ENCODE measurements at places on chromosomes 12 and 14. TPM values are rescaled to one million over a fixed set of nuclear protein-coding genes. Genes with fewer than 3 reads are reported as not detected.

Gene BICDL1
- 0.57 TPM for total RNA-seq

DNA sequence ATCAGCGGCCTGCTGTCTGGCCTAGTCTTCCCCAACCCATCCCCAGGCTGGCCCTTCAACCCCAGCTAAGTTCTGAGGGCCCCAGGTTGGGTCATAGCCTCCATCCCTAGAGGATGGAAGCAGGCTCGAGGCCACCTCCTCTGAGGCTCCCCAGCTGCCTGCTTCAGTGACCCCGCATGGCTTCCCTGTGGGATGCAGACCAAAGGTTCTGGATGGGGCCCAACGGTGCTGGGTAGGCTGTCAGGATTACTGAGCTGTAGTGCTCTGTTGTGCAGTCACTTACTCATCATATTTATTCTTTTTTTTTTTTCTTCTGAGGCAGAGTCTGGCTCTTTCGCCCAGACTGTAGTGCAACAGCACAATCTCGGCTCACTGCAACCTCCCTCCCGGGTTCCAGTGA is 92.0 kb downstream of the IRF2BPL start:
- DNase-seq: no peak

Gene SSTR1
- 0.74 TPM for total RNA-seq

- peak; percentile 85 for DNase-seq
These were observed 1.2 kb downstream of the WNT5B start for GRCh38 chr12:1630133-1630826.

- DNase-seq: no peak
These were observed 15.8 kb downstream of the FGFR1OP2 start for GRCh38 chr12:26954027-26954426.

Gene SPRYD4
- total RNA-seq: 2.3 TPM

Measured in posterior vena cava (tissue), 2 donors.